ENCODE measurements at places on chromosomes 5 and 9. TPM values are rescaled to one million over a fixed set of nuclear protein-coding genes. Genes with fewer than 3 reads are reported as not detected.

DNA sequence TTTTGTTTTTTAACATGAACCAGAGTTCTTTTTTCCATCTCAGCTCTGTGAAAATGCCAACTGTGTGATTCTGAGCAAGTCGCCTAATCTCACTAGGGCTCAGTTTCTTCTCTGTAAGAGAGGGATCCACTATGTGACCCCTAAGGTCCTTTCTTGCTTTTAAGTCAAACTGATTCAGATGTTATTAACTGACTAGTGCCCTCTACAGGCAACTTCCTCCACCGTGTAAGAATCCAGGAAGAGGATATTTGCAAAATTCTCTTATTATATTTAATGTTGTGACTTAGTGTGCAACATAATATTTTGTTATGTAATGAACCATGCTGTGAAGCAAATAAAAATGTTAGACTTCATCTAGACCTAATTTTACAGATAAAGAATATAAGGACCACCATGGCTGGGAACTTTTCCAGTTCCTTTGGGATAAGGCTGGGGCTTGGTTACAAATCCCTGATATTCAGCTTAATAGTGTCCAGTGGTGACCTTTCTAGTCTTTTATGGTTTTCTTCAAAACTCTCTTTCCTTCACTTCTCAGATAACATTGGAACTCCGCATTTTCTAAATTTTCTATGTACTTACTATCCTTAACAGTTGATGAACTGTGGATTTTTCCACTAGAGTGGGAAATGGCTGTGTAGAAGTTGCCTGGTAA lies 244.7 kb downstream of the PIK3R1 start:
- DNase-seq = peak; percentile 33

DNA sequence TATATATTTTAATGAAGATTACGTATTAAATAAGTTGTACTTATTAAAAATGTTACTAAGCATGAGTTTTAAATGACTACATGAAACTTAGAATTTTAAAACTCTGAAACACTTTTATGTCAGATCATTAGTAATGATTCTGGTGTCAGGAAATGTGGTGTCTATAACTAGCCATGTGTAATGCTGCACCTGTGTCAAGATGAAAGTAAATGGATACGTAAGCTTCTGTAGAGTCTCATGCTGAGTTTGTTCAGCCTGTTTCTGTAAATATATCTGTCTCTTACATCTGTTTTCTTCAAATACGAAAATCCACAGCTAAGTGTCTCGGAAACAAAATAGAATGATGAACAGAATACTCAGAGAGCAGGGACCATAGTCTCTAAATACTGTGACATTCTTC lies 278.0 kb upstream of the SMC2 start:
- no peak for DNase-seq

GRCh38 chr9:970151-970996 lies 6.1 kb upstream of the DMRT3 start:
- peak; percentile 52 for DNase-seq

DNA sequence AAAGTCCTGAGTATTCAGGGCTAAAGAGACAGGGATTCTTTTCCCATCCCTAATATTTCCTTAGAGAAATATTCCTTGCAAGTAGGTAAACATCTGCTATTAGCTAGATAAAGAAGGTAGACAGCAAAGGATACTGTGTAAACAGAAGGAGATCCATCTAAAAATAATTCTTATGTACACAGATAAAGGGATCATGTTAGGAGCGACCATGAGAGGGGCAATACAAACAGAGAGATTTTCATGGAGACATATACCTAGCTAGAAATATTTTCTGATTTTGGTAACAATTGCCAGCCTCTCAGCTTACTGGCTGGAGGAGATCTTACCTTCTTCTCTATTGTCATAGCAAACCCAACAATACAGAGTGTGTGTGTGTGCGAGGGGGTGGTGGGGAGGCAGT lies 184.6 kb upstream of the DMAC1 start:
- no peak for DNase-seq

- no peak for DNase-seq
These were observed 505.1 kb upstream of the KLF4 start for GRCh38 chr9:107994648-107995047.

GRCh38 chr5:174064171-174064570 lies 18.7 kb downstream of the NSG2 start:
- DNase-seq = no peak

- peak; percentile 24 for DNase-seq
These were observed 34.5 kb upstream of the ZNF366 start for GRCh38 chr5:72541501-72542225.

DNA sequence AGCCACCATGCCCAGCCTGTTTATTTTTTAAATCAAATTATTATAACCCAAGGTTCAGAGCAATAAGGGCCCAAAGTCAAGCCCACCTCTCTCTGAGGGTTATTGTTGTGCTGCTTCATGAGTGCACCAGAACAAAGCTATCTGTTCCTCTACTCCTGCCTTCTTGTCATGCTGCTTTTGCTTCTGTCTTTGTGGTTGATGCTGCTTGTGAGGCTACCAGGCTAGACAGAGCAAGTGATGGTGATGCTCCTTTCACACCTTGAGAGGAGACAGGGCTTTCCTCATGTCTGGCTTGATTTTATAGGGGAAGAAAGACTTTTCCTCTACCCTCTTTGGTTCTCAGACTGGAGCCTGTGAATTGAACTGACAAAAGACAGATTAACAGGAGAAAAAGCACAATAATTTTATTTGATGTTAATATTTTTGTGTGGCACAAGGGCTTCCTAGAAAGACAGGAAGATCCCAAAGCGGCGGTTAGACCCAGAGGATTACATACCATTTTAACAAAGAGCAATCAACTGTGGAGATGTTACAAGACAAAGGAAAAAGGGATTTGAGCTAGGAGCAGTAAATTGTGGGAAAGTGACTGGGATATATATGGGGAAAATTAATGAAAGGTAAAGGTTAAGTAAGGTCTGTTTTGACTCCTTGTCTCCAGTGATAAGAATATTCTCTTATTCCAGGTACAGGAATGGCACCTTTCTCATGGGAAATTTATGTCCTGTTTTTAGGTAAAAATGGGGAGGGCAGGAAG lies 4.4 kb upstream of the CD180 start:
- no peak for DNase-seq

GRCh38 chr5:17279487-17279886 lies 62.1 kb downstream of the BASP1 start:
- no peak for DNase-seq

- no peak for DNase-seq
These were observed 63.6 kb downstream of the NUDT12 start for GRCh38 chr5:103498800-103499551.

GRCh38 chr9:131273856-131274673 lies 2.2 kb downstream of the FAM78A start:
- no peak for DNase-seq

- no peak for DNase-seq
These were observed 82.4 kb downstream of the NTRK2 start for GRCh38 chr9:84751921-84752320.

DNA sequence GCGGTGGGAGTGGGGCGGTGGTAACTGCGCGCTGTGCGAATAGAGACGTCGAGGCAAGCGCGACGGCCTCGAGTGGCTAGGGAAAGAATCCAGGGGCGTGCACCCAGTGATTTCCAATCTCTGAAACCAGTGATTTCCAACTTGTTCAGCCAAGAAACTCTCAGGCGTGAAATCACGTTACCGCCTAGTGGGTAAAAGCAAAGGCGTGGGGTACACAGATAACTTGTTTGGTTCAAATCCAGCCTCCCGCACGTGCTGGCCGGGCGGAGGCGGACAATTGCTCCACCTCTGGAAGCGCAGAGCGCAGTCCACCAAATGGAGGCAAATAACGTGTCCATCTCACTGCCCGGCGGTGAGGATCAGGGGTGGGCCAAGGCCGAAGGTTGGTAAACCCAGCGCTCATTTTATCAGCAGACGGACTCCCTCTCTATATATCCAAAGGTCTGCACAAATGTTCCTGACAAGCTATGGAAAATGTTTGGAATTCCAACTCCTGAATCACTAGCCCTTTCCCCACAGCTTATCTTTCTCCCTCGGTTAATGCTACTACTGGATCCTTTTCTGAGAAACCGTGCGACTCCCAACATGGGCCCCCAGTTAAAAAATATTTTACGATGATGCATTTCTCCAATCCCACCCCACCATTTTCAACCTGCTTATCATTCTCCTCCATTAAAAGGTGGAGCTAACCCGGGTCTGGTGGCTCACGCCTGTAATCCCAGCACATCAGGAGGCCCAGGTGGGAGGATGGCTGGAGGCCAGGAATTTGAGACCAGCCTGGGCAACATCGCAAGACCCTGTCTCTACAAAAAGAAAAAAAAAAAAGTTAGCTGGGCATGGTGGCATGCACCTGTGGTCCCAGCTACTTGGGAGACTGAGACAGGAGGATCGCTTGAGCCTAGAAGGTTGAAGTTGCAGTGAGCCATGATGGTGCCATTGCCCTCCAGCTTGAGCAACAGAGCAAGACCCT lies 950 bp upstream of the FNBP1 start:
- peak; percentile 71 for DNase-seq

GRCh38 chr9:69976152-69976551 lies 67.5 kb upstream of the MAMDC2 start:
- DNase-seq = no peak

DNA sequence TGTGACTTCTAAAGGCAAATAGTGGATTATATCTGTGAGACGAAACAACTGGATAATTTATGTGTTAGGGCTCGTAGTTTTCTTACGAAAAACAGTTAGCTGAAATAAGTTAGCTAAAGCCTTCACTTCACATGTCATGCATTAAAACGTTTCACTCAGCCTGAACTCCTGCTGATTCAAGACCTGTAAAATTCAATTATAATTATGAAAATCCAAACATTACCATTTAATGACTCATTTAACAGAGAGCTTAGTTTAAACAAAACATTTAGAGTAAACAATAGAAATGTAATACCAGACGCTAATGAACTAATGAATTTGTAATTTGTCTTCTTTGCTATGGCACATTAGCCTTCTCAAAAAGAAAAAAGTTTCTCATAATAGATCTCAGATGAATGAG lies 1.7 kb downstream of the TAL2 start:
- no peak for DNase-seq

DNA sequence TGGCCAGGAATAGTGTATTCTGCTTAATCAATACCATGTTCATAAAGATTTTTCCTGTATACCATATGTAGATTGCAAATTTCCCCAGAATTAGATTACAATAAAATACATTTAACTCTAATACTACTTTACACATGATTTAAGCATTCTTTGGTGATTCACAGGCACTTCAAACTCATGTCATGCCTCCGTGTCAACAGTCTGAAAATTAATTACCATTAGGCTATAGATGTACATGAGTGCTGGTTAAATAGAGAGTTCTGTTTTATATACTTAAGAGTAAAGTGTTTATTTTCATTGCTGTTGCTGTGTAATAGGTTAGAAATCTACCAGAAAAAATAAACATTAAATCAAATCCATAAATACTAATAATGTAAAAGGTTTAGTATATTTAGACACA lies 159.8 kb downstream of the ZSWIM6 start:
- no peak for DNase-seq

GRCh38 chr5:39452846-39453245 lies 28.1 kb upstream of the DAB2 start:
- DNase-seq = no peak

N4BP3 gene
- 16.9 TPM for polyA plus RNA-seq

FAM153A gene
- polyA plus RNA-seq = 0.05 TPM

SLCO6A1 gene
- polyA plus RNA-seq = 0.45 TPM

TIMD4 gene
- 1.5 TPM for polyA plus RNA-seq

STKLD1 gene
- polyA plus RNA-seq = 0.87 TPM

PGM5 gene
- 42.9 TPM for polyA plus RNA-seq

TRIM36 gene
- 3.3 TPM for polyA plus RNA-seq

C5orf52 gene
- polyA plus RNA-seq = not detected

SPACA9 gene
- polyA plus RNA-seq = 2.6 TPM

SLC6A3 gene
- polyA plus RNA-seq = not detected

FOXD4L5 gene
- polyA plus RNA-seq = 0.96 TPM

AFAP1L1 gene
- polyA plus RNA-seq = 92.5 TPM

Measured in muscle of back (tissue), 13 donors.